Right renal cortex interstitium (tissue), 3 donors: ENCODE measurements at places on chromosomes 5 and 9.

DNA sequence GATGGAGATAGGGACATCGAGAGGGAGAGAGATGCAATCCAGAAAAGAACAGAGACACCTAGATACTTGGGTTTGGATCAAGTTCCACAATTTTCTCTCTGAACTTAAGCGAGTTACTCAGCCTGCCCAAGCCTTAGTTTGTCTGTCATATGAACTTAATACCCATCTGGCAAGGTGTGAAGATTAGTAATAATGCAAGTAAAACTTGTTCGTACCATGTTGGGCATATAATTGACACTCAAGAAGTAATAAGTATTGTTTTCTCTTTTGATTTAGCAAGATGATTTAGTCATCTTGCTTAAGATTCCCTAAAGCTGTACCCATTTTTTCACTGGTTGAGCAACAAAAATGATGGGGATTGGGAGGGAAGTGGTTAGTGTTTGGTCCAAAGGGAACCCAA is 7.5 kb downstream of the RABGAP1 start:
- DNase-seq, result no peak

- no peak for DNase-seq
Observed at GRCh38 chr5:61916621-61917620, 389.1 kb upstream of the KIF2A start.

DNA sequence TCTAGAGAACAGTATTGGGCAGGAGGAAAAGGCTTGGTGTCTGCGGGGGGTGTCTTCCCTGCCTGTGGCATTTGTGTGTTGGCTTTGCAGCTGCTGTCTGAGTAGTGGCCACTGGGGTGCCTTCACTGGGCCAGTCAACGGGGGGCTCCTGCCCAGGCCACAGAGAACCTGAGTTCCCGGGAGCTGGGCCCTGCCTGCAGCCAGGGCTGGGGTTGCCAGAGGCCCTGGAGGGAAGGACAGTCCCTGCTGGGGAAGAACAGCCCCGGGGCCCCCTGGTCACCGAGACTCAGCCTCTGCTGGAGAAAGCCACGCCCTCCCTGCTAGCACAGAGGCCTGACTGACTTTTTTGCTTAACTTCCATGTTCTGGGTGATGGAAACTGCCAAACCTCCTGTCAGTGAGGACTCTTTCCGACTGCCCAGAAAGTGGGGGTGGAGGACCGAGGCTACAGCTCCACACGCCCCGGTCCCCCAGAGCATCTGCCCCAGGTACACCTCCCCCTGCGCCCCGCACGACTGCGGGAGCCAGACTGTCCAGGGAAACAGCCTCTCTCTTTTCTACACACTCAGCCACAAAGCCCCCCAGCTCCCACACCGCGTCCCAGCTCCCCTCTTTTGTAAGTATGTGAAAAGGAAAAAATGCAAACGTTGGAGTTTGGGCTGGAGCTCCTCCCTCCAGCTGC is 133.4 kb downstream of the DAB2IP start:
- DNase-seq, result no peak

DNA sequence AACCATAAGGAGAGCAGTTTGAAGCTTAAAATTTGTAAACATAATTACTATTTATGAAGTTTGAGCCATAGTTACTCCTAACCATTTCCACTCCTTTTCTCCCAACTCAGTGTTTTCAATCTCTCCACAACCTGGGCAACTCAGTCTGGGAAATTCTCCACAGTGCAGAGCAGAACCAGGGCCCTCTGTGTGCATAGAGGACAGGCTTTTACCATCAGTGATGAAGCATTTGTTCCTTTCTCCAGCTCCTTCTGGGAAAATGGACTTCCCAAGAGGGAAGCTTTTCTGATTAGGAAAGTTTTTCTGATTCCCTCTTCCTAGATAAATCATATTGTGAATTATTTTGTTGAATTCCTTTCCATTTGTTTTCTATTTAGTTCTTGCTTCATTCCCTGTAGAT is 132.3 kb upstream of the MPDZ start:
- DNase-seq, result no peak

GRCh38 chr5:135212361-135213026 is 178.5 kb upstream of the PITX1 start:
- DNase-seq, result no peak

GRCh38 chr5:115243412-115243811 is 19.3 kb downstream of the PGGT1B start:
- DNase-seq, result no peak

DNA sequence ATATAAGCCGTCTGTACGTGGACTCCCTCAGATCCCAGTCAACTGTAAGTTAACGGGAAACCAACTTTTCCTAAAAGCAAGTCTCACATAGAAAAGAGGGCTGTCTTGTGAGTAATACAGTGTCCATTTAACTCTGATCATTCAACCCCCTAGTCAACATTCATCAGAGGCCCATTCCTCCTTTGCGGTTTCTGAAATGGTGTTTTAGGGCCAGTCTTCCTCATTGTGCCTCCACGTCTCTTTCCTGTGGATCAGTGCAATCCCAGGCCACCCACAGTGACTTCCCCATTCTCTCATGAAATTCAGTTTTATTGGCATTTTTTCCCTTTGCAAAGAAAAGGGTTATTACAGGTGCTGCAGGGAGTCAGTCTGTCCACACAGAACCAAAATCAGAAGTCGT is 261.8 kb downstream of the NR3C1 start:
- no peak for DNase-seq

- DNase-seq, result peak; percentile 21
Observed at GRCh38 chr5:53481887-53482716, 1.7 kb downstream of the FST start.

DNA sequence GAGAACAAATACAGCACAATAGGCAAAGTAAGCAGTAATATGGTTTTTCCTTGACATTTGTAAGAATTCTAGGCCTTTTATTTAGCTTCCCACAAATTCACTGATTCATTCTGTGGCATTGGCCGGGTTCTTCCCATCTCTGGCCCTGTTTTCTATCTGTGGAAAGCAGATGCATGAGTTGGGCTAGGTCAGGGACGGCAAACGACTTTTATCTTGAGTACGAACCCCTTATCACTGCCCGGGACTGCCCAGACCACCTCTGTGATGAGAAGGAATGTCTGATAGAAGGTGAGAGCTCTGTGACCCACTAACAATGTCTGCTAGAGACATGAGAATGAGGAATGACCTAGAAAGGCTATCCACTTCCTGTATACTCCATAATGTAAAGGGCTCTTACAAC is 35.4 kb upstream of the ADAM19 start:
- DNase-seq, result no peak

DNA sequence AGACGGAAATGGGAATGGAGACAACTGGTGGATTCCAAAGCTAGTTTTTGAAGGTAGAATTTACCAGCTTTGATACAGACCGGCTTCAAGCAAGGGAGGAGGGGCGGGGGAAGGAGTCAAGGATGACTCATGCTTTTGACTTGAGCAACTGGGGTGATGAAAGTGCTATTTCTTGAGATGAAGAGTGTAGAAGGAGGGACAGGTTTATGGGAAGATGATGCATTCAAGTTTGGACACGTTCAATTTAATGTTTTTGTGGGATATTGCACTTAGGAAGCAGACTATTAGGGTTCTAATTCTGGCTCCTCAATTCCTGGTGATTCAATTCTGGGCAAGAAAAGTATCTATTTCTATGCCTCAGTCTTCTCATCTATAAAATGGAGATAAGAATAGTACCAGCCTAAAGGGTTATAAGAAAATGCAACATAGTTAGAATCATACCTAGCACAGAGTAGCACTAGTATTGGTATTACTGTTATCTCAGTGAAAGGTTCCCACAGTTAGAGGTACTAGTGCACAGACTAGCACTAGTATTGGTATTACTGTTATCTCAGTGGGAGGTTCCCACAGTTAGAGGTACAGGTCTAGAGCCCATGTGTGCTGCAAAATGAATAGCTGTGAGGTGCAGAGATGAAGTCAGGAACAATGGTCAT is 4.6 kb downstream of the NIPAL4 start:
- DNase-seq, result no peak

DNA sequence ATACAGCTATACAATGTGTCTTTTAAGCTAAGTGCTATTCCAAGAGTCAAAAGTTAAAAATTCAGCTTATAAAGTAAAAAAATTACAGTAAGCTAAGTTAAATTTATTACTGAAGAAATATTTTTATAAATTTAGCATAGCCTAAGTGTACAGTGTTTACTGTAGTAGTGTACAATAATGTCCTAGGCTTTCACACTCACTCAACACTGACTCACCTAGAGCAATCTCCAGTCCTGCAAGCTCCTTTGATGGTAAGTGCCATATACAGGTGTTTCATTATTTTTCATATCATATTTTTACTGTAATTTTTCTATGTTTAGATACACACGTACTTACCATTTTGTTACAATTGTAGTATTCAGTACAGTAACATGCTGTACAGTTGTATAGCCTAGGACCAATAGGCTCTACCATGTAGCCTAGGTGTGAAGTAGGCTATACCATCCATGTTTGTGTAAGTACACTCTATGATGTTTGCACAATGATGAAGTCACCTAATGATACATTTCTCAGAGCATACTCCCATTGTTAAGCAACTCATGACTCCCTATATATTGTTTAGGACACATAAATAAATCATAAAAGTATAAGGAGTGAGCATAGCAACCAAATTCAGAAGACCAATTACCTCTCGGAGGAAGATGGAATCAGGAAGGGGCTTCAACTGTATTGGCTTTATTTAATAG is 165.1 kb upstream of the SLC30A5 start:
- no peak for DNase-seq

GRCh38 chr5:44387921-44388320 is 1.3 kb downstream of the FGF10 start:
- no peak for DNase-seq

GRCh38 chr9:90141723-90142122 is 500.9 kb downstream of the DIRAS2 start:
- no peak for DNase-seq

DNA sequence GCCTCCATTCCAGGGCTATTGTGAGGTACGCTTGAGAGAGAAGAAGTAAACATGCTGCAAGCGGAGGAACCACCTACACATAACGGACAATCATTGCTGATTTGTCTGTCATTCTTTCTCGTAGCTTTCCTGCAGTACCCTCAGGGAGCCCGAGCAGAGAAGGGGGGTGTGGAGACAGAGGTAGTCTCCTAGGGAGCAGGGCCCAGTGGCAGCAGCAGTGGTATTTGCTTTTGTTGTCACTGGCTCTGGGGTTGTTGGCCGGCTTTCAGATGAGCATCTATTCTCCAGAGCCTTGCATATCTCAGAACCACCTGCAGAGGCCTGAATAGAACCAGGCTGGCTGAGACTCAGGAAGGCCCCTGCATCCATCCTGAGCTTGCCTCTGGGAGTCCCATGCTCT is 19.9 kb downstream of the ENHO start:
- DNase-seq, result no peak

- DNase-seq, result no peak
Observed at GRCh38 chr5:149938279-149938678, 6.3 kb downstream of the PDE6A start.

GRCh38 chr9:98861781-98862504 is 54.5 kb downstream of the GALNT12 start:
- DNase-seq, result no peak

DNA sequence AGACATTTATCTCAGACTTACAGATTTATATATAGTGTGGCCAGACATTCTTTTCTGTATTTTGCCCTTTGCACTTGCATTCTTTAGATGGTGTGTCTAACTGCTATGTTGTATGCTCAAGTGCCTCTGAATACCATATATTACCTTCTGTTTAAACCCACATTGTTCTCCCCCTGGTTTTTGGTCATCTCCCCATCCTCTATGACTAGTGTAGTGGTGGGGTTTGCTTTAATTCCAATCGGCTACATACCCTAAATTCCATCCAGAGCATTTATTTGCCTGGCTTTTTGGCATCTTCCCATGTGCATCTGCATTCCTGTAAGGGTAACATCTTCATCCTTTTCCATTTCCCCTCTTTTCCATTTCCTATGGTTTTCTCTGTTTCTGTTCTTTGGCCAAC is 271.0 kb upstream of the SLC30A5 start:
- DNase-seq, result no peak

- no peak for DNase-seq
Observed at GRCh38 chr9:83431101-83432060, 106.8 kb downstream of the FRMD3 start.

DNA sequence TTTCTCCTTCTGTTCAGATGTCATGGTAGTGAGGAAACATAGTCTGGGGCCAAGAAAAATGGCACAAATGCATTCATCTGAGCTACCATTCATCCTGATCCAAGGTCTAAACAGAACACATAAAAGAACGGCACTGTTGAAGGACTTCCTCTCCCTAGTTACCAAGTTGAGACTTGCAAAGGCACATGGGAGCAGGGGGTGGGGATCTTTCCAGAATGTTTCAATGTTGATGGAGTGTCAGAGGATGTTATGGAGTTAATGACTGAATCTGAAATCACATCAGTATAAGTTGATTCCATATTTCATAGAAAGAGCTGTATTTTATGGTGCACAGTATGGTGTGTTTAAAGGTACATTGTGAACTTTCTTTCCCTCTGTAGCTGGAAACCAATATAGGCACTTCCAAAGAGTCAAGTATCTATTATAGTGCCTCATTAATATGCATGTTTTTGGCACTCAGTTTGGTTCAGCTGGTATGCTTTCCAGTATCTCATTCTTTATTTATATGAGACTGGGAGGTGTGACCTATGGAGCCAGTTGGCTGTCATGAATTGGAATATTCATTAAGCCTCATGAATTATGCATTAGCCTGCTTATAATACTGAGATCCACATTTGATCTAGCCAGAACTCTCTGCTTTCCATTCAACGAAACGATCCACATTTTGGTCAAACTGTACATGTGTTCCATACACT is 603.0 kb downstream of the NR2F1-AS1 start:
- no peak for DNase-seq
